ENCODE measurements at places on chromosomes 5 and 9.

GRCh38 chr9:89902450-89903140 is 297.8 kb downstream of the GADD45G start:
- DNase-seq = no peak

DNA sequence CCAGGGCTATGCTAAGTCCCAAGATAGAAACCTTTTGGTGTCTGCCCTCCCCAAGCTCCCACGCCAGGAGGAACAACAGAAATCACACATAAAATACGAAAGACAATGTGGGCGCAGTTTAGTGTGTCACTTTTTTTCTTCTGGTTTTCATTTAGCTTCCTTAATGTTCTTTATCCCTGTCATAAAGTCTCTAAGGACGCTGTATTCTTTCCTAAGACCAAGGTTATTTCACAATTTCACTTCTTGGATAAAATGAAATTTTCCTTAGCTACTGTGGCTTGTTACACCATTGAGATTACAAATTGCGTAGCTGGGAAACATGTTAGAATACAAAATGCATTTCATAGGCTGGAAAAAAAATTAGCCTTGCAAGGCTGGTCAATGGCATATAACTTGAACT is 85.4 kb downstream of the GLIS3 start:
- no peak for DNase-seq

- no peak for DNase-seq
Observed at GRCh38 chr9:119091074-119091473, 278.2 kb downstream of the BRINP1 start.

DNA sequence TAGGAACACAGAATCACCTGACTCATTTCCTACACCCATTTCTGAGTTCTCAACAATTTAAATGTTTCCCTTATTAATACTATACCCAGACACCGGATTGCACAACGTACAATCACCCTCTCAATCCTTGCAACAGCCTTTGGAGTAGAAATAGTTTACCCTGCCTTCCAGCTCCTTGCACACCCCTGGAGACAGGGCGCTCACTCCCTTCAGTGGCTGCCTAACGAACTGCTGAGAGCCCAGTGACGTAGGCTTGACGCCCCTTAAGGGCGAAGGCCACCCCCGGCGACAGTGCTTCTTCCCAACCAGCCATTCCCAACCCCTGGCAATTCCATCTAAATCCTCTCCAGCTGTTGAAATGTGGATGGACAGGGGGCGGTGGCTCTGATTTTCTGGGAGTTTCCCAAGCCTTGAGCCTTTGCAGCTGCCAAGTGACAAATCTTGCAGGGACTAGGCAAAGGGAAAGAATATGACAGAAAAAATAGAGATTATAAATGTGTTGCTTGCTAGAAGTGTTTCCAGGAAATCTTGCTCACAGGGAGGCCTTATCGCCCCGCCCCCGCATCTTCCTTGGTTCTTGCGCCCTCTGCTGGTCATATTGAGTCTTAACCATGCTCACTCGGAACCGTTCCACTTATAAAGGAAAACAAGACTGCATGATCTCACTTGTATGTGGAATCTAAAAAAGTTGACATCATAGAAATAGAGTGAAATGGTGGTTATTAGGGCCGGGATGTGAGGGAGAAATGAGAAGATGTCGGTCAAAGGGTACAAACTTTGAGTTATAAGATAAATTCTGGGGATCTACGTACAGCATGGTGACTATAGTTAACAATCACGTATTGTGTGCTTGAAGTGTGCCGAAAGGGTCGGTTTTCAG is 7.6 kb upstream of the BARX1 start:
- peak; percentile 82 for DNase-seq
